Cortex of kidney (tissue), 1 donor: ENCODE measurements at places on chromosomes 7 and 10.

GRCh38 chr7:4841007-4841784, 20.6 kb downstream of the PAPOLB start:
- DNase-seq, result no peak

DNA sequence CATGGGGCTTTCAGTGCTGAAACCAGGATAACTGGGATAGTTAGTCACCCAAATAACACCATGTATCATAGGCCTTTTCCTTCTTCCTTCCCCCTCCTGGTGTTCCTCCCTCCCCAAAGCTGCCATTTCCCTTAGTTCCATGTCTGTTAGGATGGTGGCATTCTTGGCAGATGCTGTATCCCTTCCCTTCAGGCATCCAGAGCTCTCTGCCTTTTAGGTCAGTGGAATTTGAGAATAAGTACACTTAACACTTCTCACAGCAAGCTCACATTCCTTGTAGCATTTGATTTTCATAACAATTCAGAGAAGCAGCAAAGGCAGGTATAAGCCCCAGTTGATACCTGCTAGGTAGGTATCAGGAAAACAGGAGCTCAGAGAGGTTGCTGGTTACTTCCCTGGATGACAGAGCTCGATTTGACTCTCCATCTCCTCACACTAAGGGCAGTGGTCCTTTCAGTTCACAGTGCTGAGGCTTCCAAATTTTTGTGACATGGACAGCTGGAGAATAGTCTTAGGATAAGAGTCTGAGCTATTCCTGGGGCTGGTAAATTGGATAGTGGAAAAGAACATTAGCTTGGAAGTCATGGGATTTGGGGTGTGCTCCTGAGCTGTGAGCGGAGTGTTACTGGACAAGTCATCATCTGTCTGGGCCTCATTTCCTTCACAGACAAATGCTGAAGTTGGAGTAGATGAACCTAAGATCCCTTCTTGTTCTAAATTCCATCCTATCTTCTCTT, 108.7 kb upstream of the RHOBTB1 start:
- no peak for DNase-seq

GRCh38 chr7:158444501-158445420, 142.9 kb downstream of the PTPRN2 start:
- DNase-seq, result no peak

GRCh38 chr10:11019724-11020547, 2.3 kb downstream of the CELF2 start:
- no peak for DNase-seq

- DNase-seq, result no peak
Measured at GRCh38 chr7:83143107-83143506, 19.6 kb downstream of the PCLO start.

DNA sequence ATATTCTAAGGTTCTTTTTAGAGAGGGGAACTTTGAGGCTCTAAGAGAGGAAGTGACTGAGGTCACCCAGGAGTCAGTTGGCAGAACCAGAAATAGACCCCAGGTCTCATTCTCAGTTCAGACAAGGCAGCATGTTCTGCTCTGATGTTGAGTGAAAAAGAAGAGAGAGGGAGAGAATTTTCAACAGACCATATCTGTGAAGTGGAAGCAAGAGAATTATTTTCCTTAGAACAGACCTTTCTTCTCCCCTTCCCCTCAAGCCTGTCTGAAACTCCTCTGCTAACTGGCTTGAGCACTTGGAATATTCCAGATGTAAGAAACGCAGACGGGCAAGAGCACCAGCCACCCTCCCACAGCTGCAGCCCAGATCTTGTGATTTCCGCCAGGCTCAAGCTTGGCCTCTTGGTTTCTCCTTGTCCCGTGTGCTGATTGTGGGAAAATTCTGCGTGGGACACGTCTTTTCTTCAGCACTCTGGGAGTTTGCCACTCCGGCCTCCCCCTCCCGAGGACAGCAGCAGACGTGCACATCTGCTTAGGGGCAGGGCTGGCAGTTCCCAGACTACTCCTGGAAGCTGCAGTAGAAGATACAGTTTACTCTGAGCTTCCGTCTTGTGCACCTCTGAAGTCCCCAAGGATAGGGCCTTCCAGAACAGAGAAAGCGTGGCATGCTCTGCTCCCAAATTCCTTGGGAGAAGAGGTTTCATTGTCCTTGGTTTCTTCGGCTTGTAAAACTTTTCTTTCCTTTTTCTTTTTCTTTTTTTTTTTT, 22.7 kb upstream of the IKZF1 start:
- DNase-seq, result no peak

GRCh38 chr10:8301831-8302230, 247.3 kb downstream of the GATA3 start:
- no peak for DNase-seq

DNA sequence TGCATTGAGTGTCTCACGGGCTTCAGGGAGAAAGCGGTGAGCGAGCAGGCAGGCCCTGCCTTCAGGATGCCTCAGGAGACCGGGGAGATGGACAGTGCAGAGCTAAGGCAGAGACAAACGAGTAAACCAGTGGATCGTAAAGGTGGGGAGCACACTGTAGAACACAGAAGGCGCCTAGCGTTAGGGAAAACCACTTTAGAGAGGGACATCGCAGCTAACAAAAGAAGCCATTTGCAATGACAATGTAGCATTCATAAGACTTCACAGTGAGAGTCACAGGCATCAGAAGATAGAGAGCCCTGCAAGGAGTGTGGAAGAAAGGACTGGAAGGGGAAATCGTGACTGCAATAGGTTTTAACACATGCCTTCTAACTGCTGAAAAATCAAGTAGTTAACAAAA, 54.9 kb upstream of the TMEM273 start:
- no peak for DNase-seq

GRCh38 chr7:19491821-19492452, 216.9 kb downstream of the POLR1F start:
- DNase-seq, result no peak

- DNase-seq, result no peak
Measured at GRCh38 chr10:97882142-97883091, 32.8 kb downstream of the GOLGA7B start.

GRCh38 chr10:44935201-44935965, 24.2 kb upstream of the RASSF4 start:
- DNase-seq, result no peak

DNA sequence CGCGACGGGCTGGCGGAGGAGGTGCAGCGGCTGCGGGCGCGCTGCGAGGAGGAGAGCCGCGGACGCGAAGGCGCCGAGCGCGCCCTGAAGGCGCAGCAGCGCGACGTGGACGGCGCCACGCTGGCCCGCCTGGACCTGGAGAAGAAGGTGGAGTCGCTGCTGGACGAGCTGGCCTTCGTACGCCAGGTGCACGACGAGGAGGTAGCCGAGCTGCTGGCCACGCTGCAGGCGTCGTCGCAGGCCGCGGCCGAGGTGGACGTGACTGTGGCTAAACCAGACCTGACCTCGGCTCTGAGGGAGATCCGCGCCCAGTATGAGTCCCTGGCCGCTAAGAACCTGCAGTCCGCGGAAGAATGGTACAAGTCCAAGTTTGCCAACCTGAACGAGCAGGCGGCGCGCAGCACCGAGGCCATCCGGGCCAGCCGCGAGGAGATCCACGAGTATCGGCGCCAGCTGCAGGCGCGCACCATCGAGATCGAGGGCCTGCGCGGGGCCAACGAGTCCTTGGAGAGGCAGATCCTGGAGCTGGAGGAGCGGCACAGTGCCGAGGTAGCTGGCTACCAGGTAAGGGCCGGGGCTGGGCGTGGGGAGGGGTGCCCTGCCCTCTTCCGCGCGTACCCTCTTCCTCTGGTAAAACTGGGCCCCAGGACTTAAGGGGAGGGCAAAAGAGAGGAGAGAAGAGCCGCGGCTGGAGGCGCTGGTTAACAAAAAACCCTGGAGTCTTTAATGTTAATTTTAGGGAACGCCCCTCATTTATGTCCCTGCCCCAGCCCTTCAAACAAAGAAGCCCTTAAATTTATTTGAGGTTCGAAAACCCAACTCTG, 987 bp downstream of the INA start:
- no peak for DNase-seq

GRCh38 chr7:18087687-18088078, 60.0 kb upstream of the PRPS1L1 start:
- DNase-seq, result no peak

- DNase-seq, result no peak
Measured at GRCh38 chr10:44627591-44628354, 242.9 kb upstream of the CXCL12 start.

GRCh38 chr7:139916717-139917395, 87.8 kb downstream of the TBXAS1 start:
- no peak for DNase-seq

DNA sequence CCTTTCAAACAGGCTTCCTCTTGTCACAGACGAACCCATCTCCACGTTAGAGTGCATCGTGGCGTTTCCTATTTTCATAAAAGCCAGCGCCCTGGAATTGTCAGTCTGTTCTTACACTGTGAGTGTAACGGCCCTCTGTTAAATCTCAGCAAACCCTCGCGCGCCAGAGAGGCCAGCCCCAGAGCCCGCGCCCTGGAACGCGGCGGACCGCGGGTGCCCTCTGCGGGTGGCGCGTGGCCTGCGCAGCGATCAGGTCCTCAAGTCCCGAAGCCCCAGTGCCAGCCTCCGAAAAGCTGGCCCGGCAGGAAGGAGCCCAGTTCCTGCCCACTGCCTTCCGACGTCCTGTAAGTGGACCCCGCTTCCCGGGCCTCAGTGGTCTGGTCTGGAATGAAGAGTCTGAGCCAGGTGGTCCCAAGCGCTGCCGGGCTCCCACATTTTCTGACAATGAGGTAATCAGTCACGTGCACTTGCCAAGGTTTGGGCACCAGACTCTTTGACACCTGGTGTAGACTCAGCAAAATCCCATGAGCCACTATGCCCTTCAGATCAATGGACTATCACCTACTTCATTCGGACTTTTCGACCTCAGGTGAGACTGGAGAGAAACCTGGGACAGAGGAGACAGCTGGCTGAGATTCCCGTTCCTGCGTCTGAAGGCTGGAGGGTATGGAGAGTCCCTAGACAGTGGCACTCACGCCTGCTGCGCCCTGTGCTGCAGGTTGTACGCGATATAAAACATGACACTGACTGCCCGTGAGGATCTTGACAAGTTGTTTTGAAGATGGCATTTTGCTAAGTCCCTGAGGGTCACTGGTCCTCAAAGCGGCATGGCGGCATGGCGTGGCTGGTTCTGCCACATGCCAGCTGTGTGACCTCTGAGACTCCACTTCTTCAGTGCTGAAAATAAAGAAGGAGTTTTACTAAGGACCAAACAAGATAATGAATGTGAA, 109.4 kb upstream of the LANCL2 start:
- DNase-seq, result no peak

DNA sequence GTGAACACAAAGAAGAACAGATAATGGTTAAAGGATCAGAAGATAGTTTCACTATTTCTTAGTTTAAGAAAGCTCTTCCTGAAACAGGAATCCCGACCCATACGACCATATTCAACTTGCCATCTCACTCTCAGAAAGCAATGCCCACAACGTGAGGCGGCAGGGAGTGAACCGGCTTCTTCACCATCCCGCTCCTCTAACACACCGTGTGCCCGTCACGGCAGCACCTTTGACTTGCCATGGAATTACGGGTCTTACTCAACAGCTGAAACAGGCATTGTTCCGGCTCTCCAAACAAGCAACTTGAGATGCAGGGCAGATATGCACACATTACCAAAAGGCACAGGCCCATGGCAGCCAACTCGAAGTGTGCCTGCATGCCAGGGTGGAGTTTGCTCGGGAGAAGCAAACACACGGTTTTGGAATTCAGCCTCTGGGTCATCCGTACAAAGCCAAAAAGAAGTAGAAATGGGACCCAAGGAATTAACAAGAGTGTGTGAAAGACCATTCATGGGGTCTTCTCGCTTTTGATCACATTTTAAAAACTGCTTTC, 293.6 kb downstream of the DNAJB6 start:
- DNase-seq, result no peak

DNA sequence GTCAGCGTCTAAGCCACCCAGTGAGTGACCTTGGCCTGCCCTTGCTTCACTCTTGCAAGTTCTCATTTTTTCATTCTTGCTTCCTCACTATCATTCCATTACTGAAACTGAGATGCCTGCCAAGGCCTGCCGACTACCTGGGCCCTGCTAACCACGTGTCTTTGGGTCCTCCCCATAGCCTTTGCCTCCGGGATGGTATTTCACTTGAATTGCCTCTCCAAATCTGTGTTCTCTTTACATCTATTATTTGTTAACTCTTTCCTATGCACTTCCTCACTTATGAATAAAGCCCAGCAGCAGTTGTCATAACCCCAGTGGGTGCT, 234.6 kb downstream of the SNX10 start:
- DNase-seq, result no peak

GRCh38 chr10:3534433-3534832, 250.6 kb downstream of the KLF6 start:
- DNase-seq, result no peak

DNA sequence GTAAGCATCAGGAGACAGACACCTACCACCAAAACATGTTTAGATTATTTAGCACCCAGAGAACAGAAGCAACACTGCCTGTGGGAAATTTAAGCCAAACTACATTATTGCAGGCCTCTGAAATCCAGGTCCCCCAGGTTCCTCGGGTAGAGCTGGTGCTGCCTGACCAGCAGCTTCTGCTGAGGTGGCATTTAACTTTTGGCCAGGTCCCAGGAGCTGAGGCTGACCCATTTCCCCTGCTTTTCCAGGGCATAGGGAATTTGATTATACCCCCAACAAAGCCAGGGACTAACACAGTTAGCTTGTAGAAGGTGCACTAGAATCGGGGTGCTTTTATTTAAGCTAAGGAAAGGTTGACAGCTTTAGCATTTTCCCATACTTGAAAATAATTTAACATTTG, 4.7 kb downstream of the LRRC4 start:
- no peak for DNase-seq
